ENCODE measurements at places on chromosomes 12 and 14. TPM values are rescaled to one million over a fixed set of nuclear protein-coding genes. Genes with fewer than 3 reads are reported as not detected.

XPOT gene
- 18.4 TPM for polyA plus RNA-seq

ITGA5 gene
- 19.0 TPM for polyA plus RNA-seq

CCDC177 gene
- polyA plus RNA-seq, result not detected

PTCSC3 gene
- not detected for polyA plus RNA-seq

C1RL gene
- polyA plus RNA-seq, result 36.5 TPM

KCNC2 gene
- 0.19 TPM for polyA plus RNA-seq

BMP4 gene
- 1.9 TPM for polyA plus RNA-seq

SDS gene
- 0.21 TPM for polyA plus RNA-seq

BEST3 gene
- 1.0 TPM for polyA plus RNA-seq

TPPP2 gene
- 0.46 TPM for polyA plus RNA-seq

RASSF8 gene
- 4.3 TPM for polyA plus RNA-seq

PSMA3 gene
- polyA plus RNA-seq, result 66.3 TPM

TAS2R50 gene
- polyA plus RNA-seq, result not detected

KICS2 gene
- polyA plus RNA-seq, result 5.6 TPM

IFNG-AS1 gene
- not detected for polyA plus RNA-seq

OLR1 gene
- polyA plus RNA-seq, result 0.28 TPM

COL2A1 gene
- 0.04 TPM for polyA plus RNA-seq

MYH6 gene
- 0.72 TPM for polyA plus RNA-seq

EID3 gene
- 1.2 TPM for polyA plus RNA-seq

SLCO1B1 gene
- polyA plus RNA-seq, result not detected

SLC6A12 gene
- polyA plus RNA-seq, result 8.4 TPM

TTC9 gene
- 0.84 TPM for polyA plus RNA-seq

KLRG1 gene
- 1.1 TPM for polyA plus RNA-seq

TBX5 gene
- polyA plus RNA-seq, result not detected

HNRNPC gene
- polyA plus RNA-seq, result 259 TPM

MMP14 gene
- polyA plus RNA-seq, result 61.8 TPM

SDR39U1 gene
- 124 TPM for polyA plus RNA-seq

TDRD9 gene
- polyA plus RNA-seq, result 28.6 TPM

TAS2R7 gene
- not detected for polyA plus RNA-seq

TAS2R8 gene
- polyA plus RNA-seq, result not detected

STXBP6 gene
- 9.9 TPM for polyA plus RNA-seq

CCDC197 gene
- polyA plus RNA-seq, result not detected

SLCO1C1 gene
- polyA plus RNA-seq, result 0.08 TPM

LUM gene
- polyA plus RNA-seq, result 14.3 TPM

RND1 gene
- polyA plus RNA-seq, result 4.2 TPM

FBXO34 gene
- 4.6 TPM for polyA plus RNA-seq

LRP1-AS gene
- not detected for polyA plus RNA-seq

RNASE1 gene
- polyA plus RNA-seq, result 144 TPM

KCNH3 gene
- 3.2 TPM for polyA plus RNA-seq

SALL2 gene
- 2.3 TPM for polyA plus RNA-seq

CD4 gene
- 1.2 TPM for polyA plus RNA-seq

NEUROD4 gene
- polyA plus RNA-seq, result not detected

LAG3 gene
- polyA plus RNA-seq, result 0.91 TPM
